Nasal cavity respiratory epithelium epithelial cell of viscerocranial mucosa (primary cell): ENCODE measurements at places on chromosomes 12 and 14. TPM values are rescaled to one million over a fixed set of nuclear protein-coding genes. Genes with fewer than 3 reads are reported as not detected.

Gene LRRK2
- 0.34 and 2.1 TPM in 2 replicates for total RNA-seq

Gene SLC25A29
- 8.2 and 33.5 TPM in 2 replicates for total RNA-seq

Gene DAO
- not detected in 2 replicates for total RNA-seq

Gene YAF2
- total RNA-seq = 12.0 and 18.6 TPM in 2 replicates

Gene RNASE3
- not detected in 2 replicates for total RNA-seq

Gene SIX6
- not detected in 2 replicates for total RNA-seq

Gene TDRD9
- total RNA-seq = under 0.01 and 0.14 TPM in 2 replicates
